AG08396 (cell line): ENCODE measurements at places on chromosomes 3 and 15.
A peak's percentile ranks its signal among the peaks of the same experiment; 100 is the strongest.

DNA sequence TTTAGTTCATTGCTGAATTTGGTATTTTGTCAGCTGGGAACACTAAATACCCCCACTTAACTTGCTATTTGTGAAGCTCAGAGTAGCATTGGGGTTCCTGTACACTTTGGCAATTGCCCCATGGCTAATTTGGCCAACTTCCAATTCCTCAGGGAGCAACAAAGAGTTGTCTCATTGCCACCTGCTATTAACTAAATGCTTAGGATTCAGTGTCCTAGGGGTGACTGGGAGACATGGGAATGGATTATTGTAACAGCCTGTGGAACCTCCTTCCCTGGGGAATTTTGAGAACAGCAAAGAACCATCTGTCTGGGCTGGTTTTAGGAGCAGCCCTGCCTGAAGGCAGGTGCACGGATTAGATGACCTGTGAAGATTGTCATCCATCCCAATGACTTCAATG lies 437.4 kb upstream of the TPRG1 start:
- no peak for DNase-seq

DNA sequence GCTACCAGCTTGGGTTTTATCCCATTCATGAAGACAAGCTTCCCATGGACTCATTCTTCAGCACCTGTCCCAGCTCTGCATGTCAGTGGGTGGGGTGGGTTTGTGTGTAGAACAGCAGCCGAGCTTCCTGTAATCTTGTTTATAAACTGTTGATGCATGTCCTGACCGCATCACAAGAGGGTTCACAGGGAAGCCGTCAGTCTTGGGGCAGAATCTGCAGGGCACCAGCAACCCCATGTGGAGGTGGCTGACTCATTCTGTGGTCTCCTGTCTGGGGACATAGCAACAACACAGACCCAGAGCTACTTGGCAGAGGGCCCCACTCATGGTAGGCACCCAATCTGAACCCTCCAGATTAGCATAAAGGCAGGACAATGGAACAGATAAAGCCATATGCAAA lies 35.6 kb downstream of the DAPK2 start:
- DNase-seq = peak; percentile 61

DNA sequence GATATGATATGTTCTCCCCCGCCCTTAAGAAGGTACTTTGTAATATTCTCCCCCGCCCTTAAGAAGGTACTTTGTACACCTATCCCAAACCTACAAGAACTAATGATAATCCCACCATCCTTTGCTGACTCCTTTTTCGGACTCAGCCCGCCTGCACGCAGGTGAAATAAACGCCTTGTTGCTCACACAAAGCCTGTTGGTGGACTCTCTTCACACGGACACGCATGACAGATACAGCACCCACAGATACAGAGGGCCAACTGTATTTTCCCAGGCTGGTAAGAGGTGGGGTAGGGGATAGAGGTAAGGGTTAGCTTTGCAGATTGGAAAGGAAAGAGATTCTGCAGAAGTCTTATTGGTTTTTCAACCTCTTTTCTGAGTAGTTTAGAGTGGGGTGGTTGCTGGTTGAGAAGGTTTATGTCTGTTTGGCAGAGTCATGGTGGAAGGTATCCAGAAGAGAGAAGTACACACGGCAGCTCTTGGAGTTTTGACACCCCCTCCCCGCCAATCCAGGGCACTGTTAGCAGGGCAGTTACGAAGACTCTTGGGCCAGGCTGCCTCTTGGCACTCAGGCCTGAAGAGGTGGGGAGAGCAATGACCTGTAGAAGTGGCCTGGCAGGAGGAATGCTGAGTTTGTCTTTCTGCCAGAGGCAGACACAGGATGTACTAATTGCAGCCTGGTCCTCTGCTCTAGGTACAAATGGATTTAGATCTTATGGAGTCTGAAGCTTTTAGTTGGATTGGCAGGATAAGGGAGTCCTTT lies 36.0 kb upstream of the IDH2 start:
- no peak for DNase-seq

- DNase-seq = no peak
These were observed 19.8 kb downstream of the MRPS11 start for GRCh38 chr15:88487178-88487795.

GRCh38 chr3:33360136-33360825 lies 79.9 kb downstream of the UBP1 start:
- DNase-seq = peak; percentile 44

DNA sequence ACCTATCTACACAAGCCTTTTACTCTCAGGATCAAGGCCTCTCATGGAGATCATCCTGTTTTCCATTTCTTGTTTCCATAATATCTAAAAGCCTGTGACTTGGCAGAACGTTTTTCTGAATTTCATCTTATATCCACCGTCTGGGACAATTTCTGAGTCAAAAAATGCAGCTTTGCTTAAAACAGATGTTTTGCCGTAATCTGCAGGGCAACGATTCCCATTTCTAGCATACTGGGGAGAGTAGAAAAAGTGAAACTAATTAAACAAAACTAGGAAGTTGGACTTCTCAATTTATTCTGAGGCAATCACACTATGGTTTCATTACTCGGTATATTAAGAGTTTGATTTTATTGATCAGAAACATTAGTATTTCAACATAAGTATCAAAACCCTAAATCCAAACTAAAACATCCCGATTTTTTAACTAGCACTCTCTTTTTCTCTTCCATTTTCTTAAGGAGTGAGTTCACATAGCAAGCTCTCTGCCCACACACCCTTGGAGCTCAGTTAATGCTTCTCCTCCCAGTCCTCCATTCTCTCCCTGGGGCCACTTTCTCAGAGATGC lies 33.6 kb downstream of the SPATA12 start:
- no peak for DNase-seq

DNA sequence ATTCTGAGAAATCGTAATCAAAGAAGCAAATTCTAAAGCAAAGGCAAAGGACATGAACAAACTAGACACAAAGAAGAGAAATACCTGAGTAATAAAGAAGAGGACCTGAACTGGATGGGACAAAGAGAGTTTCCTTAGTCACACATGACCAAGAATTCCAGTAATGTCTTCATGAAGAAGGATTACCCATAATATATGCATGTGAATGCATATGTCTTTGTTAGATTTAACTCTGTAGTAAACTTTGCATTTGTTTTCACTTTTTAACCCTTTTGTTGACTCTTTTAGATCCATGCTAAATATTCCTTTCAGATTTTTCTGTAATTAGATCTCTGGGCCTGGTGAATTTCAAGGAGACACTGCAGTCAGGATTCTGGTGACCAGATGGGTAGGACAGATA lies 279.8 kb downstream of the ARRDC4 start:
- no peak for DNase-seq

- peak; percentile 50 for DNase-seq
These were observed 44.1 kb downstream of the KLHL25 start for GRCh38 chr15:85750319-85751290.

DNA sequence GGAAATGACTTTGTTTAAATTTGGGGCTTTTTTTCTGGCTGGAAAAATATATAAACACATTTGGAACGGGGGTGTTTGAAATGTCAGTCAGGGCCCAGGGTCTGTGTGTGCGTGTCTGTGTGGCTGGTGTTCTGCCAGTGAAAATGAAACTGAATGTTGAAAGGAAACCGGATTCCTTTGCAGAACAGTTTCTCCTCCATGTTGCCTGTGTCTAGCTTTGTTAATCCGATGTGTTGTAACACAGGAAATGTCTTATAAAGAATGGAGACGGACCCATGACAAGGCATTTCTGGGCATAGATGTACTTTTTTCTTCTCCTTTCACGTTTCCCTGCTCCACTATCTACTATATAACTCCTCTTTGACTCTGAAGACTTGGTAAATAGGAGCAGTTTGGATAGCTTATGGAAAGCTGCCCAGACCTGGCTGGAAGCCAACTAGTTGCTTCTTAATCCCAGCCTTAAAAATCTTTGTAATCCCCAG lies 2.8 kb downstream of the SQOR start:
- peak; percentile 75 for DNase-seq

GRCh38 chr15:71106802-71107500 lies 8.3 kb upstream of the THSD4 start:
- no peak for DNase-seq

DNA sequence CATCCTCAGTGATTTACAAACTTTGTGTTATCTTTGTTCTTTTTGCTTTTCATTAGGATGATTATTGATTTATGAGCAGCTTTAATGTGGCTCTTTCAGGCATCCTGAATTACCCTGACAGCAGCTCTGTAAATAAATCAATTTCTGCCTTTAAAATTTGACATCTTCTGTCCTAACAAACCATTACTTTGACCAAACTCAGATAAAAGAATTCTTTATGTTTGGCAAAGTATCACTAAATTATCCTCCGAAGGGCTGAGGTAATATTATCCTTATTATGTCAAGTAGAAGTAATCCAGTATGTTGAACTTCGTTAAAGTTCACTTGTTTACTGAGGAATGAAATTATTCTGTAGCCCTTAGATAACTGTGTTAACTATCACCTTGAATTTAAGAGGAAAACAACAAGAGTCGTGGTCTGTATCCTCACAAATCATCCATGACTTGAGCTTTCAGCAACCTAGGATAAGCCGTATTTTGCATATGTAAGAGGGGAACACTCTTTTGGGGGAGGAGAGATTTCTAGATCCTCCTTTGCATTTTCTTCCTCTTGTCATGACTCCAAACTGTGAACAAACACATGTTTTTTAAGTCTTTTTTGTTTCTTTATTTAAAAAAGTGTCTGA lies 173.2 kb upstream of the STAC start:
- no peak for DNase-seq

GRCh38 chr3:104244680-104245220 lies 1122.0 kb upstream of the ALCAM start:
- DNase-seq = no peak

DNA sequence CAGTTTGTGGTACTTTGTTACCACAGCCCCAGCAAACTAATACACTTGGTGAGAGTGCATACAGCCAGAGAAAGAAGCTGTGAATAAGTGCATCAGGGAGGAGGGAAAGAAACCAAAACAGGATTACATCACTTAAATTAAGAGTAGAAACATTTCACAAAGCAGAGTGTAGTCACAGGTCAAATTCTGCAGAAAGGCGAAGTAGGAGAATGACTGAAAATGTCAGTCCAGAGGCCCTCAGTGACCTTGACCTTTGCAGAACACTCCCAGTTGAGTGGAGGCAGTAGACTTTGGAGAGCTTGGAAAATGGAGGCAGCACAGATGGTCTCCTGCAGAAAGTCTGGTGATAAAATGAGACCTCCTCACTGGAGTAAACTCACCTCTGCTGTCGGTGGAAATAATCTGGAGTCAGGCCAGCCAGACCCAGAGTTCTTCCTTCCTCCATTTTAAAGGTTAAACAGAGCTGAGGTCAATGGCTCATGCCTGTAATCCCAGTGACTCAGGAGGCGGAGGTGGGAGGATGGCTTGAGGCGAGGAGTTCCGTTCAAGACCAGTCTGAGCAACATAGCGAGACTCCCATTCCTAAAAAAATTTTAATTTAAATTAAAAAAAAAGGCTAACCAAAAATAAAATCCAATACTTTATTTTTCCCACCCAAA lies 5.0 kb downstream of the CD86 start:
- DNase-seq = no peak

- no peak for DNase-seq
These were observed 46.6 kb downstream of the CEP70 start for GRCh38 chr3:138547342-138547975.

GRCh38 chr15:84883916-84884781 lies at the start of gene SLC28A1:
TSS of gene SLC28A1 (plus strand) at chr15:84884662. CDS start at chr15:84887761, 3,099 bp downstream.
- no peak for DNase-seq

GRCh38 chr3:147669077-147669476 lies 259.9 kb downstream of the ZIC1 start:
- no peak for DNase-seq

- DNase-seq = no peak
These were observed 120.6 kb downstream of the TNIK start for GRCh38 chr3:171339598-171339997.

DNA sequence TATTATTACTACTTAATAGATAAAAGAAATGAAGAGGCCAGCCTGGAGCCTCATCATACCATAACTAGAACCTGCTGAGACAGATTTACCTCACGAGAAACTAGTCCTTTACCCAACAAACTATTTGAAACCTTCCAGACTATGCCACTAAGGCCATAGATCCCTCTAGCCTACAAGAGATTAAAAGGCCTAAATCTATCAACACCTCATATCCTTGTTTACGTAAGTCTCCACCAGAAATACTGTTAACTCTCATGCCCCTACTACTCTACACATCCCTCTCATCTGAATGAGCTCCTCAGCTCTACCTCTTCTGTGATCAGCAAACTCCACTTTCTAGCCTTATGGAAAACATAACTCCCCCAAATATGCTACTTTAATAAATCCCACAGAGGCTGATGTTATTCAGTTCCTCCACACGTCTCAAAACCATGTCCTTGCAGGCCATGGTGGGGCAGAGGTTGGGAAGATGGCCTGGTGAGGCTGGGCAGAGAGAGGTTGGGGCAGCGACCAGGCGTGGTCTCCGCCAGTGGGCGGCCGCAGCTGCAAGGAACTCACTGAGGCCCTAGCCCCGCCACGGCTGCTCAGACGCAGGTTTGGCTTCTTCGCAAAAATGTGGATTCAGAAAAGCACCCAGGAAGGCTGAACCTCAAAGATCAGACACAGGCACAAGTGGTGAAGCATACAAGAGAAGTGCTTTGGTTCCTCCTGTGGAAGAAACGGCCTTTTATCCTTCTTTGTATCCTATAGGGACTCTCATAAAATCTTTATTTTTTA lies 65.8 kb downstream of the GSK3B start:
- no peak for DNase-seq

- DNase-seq = no peak
These were observed 56.6 kb downstream of the LSM3 start for GRCh38 chr3:14235003-14235911.

GRCh38 chr3:39385456-39386090 lies 2.4 kb downstream of the SLC25A38 start:
- no peak for DNase-seq

- DNase-seq = no peak
These were observed 113.2 kb downstream of the FILIP1L start for GRCh38 chr3:100001083-100001482.

DNA sequence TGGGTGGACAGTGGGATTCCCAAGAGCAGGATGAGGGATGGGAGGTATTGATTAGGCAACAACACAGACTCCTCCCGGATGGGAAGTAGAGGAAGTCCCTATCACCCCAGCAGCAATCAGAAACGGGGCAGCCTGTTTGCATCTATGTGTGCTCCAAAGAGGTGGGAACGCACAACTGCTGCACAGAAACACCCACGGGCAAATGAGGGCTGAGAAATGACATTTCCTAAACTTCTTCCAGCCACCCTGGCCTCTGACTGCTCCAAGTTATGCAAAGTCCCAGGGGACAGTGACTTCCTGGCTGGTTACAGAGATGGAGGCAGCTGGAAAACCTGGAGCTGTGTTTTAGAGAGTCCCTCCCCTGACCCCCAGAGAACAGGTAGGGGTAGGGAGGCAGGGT lies 42.6 kb downstream of the HCN4 start:
- no peak for DNase-seq

GRCh38 chr3:49699281-49699979 lies 10.1 kb downstream of the RNF123 start:
- DNase-seq = no peak

- DNase-seq = no peak
These were observed 60.9 kb downstream of the UMPS start for GRCh38 chr3:124791142-124791541.

- DNase-seq = no peak
These were observed 173.7 kb upstream of the SLC2A2 start for GRCh38 chr3:171200052-171200749.

GRCh38 chr3:113828600-113828999 lies 10.0 kb upstream of the GRAMD1C start:
- DNase-seq = no peak

- DNase-seq = no peak
These were observed 169.6 kb upstream of the LRTM1 start for GRCh38 chr3:55097441-55097840.
